NCI-H2029 (cell line): ENCODE measurements at places on chromosomes 5 and 9.

DNA sequence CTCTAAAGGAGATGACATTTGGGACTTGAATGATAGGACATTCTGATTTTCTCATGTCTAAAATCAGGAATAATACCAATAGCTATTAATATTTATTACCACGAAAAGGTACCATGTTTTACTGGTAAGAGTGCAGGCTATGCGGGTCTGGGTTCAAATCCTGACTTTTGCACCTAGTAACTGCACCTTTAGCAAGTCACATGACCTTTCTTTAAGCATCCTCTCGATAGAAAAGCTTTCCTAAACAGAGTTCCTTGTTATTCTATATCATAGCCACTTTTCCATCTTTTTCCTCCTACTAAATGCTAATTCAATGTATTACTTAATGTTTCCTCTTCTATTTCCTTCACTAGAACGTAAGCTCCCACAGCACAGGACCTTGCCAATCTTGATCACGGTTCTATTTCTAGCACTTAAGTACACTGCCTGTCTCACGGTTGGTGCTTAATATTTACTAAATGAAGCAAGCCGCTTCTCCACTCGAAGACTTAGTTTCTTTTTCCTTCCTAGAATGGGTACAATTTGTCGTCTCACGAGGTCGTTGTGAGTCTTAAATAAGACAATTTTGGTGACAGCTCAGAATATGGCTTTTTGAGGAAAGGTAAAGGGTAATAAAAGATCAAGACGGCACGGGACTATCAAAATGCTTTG lies 816 bp downstream of the RBM18 start:
- no peak for DNase-seq

DNA sequence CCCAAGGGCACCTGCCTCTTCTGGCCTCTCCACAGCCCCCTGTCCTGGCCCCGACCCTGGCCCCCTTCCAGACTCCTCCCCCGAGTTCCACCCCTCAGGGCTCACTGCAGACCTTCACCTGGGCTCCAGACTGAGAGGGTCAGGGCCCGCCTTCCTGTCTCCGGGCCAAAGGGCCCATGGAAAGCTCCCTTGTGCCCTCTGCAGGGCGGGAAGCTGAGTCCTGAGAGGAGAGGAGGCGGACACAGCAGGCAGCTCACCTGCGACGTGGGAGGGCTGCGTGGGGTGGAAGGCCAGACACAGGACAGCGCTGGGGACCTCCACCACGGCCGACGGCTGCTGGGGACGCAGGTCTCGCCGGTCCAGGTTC lies 20.6 kb downstream of the DYNC2I2 start:
- peak; percentile 86 for DNase-seq

- no peak for DNase-seq
These were observed 58.0 kb upstream of the SYNPO start for GRCh38 chr5:150582241-150583109.

DNA sequence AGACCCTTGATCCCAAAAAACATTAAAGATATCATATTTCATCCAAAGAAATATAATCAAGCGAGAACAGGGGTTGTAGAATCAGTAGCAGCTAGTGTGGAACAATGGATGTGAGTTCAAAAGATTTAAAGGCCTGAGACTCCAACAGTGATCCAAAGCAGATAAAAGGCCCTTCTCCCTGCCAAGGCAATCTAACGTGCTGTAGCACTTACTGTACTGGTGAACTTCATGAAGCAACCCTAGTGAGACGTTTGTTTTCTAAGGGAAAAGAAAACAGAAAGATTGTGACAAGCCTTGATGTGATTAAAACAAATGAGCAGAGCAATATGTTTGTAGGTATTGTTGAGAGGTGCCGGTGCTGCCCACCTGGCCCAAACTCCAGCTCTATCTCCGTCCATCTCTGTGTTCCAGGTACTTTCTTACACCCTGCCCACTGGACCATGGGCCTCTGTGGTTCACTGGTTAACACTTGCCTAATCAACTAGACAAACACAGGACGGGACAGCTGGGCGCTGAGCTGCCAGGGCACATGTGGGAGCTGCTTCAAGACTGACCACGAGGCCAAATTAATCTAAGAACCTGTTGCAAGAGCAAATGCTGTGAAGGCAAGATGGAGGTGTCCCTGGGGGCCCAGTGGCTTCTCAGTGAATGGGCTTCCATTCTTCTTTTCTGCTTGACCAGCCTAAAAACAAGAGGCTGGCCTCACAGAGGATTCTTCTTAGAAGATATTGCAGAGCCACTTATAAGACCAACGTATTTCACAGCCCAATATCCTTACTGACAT lies 265.5 kb downstream of the CWC27 start:
- no peak for DNase-seq

GRCh38 chr9:114805670-114806525 lies at the start of gene TNFSF15:
TSS of gene TNFSF15 (minus strand) at chr9:114806039. CDS start at chr9:114806012, 27 bp downstream.
- DNase-seq: peak; percentile 24

DNA sequence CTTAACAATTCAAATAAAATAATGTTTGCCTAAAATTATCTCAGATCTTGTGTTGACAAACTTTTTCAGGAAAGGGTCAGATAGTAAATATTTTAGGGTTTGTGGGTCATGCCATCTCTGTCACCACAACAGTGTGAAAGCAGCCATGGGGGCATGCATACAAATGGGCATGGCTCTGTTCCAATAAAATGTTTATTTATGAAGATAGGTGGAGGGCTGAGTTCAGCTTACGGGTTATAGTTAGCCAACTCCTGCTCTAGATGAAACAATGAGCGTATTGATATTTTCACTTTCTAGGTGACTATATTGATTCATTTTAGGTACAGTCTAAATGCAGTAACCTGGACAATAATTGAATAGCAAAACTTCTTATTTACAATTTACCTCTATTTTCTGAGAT lies 533.8 kb upstream of the CLINT1 start:
- DNase-seq: no peak

GRCh38 chr5:158676642-158677469 lies 422.9 kb downstream of the EBF1 start:
- no peak for DNase-seq

DNA sequence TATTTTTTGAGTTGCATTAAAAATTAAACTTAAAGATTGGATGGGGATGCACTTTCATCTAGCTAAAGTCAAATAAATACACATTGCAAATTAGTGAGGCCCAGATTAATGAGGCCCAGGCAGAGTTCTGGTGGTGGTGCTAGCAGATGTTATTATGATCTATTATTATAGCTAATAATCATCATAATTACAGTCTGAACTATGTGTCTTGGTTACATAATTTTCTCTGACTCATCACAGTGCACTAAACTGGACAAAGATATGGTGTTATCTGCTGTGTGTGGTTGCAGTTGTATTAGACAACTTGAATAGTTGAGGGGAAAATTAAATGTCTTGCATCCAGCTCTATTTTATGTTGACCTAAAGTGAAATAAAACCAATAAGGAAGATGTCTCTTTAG lies 568.8 kb downstream of the TLR4 start:
- no peak for DNase-seq

DNA sequence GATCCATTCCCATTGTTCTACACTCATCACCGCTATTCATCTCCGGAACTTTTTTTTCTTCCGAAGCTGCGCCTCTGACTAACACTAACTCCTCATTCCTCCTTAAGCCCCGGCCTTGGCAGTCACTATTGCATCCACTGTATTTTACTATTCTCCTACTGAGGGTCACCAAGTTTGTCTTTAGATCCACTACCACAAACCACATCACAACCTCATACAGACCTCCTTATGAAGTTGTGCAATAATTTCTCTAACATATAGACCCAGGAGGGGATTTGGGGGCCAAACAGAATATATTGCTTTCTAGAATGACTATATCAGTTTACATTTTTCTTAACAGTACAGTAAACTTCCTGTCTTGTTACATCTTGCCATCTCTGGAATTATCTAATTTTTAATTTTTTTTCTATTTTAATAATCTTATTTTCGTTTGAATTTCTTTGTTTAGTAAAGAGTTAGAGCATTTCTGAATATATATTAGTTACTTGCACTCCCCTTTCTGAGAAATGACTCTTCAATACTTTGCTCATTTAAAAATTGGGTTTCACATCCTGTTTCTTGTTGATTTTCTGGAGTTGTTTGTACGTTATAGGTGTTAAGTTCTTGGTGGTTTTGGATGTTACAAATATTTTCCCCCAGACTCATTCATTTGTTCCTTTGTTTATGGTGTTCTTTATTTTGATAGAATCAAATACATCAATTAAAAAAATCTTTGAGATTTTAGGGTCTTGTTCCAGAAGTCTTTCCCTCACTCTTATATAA lies 37.1 kb downstream of the DMRT2 start:
- DNase-seq: no peak

DNA sequence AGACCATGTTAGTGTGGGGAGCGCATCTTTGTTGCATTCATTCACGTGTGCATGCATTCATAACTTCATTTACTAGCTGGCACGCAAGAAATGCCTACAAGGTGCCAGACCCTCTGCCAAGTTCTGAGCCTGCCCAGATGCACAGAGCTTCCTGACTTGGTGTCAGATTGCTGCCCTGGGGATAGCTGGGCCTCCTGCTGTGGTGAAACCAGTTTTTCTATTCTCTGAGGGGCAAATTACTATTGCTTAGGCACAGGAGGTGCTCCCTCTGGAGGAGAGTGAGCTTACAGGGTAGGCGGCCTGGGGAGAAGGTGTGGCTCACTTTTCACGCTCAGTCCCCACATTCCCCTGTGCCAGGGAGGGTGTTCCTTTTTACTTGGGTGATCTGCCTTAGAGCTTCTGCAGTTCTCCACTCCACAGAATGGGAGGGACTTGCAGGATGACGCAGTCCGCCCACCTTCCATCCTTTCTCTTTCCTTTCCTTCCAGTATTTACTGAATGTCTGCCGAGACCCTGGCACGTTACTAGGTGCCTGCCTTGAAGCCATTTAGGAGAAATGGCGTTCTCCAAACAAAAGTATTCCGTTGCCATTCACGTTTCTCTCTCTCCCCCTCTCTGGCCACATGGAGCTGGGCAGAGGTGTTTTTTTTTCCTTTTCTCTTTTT lies 27.9 kb upstream of the CTNNA1 start:
- DNase-seq: peak; percentile 95

- no peak for DNase-seq
These were observed 72.1 kb downstream of the C9orf152 start for GRCh38 chr9:110135846-110136245.

DNA sequence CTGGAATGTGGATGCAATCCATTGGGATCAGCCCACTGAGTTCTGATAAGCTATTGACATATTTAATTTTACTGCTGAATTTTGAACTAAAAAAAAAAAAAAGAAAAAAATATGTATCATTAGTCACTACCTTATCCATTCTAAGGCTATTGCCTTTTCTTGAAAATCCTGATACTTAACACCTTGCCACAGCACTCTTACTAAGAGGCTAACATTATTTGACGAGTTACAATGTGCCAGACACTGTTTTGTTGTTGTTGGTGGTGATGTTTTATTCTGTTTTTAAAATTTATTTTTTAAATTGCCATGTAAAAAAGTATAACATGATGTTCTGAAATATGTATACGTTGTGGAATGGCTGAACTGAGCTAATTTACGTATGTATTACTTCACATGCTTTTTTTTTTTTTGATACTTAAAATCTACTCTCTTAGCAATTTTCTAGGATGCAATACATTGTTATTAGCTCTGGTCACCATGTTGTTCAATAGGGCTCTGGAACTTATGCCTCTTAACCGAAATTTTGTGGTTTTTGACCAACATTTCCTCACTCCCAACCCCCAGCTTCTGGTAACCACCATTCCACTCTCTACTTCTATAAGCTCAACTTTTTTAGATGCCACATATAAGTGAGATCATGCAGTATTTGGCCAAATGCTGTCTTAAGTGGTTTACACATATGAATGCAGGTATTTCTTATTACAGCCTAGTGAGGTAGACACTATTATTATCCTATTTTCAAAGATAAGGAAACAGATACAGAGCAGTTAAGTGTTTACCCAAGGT lies 134.8 kb upstream of the PCA3 start:
- DNase-seq: no peak

DNA sequence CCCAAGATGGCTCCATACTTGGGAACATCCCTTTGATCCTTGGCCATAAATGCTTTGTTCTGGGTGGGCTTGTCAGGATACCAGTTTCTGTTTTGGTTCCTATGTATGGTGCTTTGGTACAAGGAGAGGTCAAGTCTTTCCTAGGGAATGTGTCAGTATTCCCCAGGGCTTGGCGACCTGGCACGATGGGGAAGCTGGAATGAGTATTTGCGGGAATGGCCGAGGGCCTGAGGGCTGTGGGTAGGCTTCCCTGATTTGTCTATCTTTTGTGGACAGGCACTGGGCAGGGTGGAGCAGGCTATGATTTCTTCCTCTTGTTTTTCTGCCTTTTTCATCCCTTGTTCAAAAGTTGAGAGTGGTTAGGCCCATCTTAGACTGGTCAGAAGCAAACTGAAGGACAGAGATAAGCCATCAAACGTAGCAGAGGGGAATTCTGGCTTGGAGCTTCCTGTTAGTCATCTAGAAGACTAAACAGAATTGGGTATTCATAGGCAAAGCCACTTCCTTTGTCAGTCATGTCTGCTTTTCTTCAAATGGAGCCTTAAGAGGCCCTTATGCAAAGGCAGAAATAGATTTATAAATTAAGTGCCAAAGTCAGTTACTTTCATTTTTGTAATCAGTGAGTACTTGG lies 13.7 kb downstream of the DOCK2 start:
- DNase-seq: no peak

GRCh38 chr9:126842977-126843799 lies 17.3 kb upstream of the ZBTB34 start:
- DNase-seq: no peak

- no peak for DNase-seq
These were observed 1.3 kb downstream of the FGF10 start for GRCh38 chr5:44387921-44388320.

DNA sequence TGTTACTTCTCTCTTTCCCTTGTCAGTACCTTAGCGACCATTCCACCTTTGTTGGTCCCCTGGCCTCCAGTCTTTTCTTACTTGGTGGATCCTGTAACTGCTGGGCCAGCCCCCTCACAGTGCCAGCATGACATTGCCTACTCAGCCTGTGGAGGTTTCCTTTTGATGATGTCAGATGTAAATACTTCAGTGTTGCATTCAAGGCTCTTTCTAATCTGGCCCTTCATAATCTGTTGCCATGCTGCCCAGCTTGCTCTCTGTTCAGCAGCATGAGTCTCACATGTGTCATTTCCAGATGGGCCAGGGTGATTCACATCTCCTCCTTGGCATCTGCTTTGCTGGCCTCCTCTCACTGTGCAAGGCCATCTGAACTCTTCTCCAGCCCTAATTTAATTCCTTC lies 57.1 kb downstream of the MAST4 start:
- DNase-seq: peak; percentile 21

- no peak for DNase-seq
These were observed 308.7 kb downstream of the SPOCK1 start for GRCh38 chr5:137190441-137190840.

GRCh38 chr5:67901814-67902496 lies 313.6 kb upstream of the PIK3R1 start:
- DNase-seq: no peak

- DNase-seq: no peak
These were observed 92.0 kb downstream of the SNCAIP start for GRCh38 chr5:122404018-122404417.

GRCh38 chr9:91411096-91411771 lies 12.4 kb downstream of the NFIL3 start:
- DNase-seq: no peak

DNA sequence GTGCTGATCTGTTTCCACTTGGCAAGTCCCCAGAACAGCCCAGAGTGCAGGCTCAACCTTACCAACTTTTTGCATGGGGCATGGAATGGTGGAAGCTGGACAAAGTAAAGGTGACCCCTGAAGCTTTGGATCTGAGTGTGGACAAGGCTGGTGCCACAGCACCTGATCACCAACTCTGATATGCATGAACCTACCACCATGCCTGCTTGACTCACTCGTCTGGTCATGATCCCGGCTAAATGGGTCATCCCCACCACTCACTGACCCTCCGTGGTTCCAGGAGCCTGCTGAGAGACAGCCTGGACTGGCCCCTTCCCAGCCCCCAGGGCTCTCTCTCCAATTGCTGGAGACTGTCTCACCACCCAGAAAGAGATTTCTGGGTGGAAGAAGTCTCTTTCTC lies 14.4 kb upstream of the SLC22A4 start:
- no peak for DNase-seq
